ENCODE measurements at places on chromosomes 11 and 22.

- DNase-seq: no peak
Observed at GRCh38 chr11:26909991-26910591, 83.8 kb upstream of the FIBIN start.

DNA sequence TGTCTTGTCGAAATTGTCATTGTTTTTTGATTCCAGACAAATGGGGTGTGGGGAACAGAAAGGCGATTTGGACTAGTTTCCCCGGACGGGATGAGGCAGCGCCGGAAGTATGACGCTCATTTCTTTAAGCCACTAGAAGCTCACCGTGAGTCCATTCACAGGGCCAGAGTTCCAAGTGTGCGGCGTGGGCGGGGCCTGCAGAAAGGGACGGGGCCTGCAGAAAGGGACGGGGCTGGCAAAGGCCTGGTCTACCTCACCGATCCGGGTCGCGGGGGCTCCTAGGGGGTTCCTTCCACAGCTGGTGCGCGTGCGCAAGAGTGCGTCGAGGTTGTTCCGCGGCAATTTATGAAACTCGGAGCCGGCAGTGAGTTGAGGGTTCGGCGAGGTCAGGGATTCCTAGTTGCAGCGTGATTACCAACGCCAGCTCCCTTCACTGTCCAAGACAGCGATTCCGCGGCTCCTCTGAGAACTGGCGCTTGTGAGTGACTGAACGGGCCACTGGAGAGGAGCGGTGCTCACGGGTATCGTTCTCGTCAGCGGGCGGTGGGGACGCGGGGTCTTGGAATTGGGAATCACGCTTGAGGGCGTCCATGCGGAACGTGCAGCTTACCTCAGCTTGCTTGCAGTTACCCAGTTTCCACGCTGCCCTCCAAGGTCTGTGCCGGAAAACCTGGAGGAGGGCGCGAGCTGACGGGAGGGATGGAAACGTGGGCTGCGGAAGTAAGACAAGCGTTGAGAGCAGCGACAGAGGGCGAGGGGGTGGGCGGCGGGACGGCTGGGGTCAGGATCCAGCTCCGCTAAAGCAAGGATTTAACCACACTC is at the start of gene ZNF215:
ZNF215 (plus strand) TSS at position 219 of the 822 bp plus-strand sequence. CDS start 5,847 bp downstream, outside the sequence.
- DNase-seq: peak; percentile 32

DNA sequence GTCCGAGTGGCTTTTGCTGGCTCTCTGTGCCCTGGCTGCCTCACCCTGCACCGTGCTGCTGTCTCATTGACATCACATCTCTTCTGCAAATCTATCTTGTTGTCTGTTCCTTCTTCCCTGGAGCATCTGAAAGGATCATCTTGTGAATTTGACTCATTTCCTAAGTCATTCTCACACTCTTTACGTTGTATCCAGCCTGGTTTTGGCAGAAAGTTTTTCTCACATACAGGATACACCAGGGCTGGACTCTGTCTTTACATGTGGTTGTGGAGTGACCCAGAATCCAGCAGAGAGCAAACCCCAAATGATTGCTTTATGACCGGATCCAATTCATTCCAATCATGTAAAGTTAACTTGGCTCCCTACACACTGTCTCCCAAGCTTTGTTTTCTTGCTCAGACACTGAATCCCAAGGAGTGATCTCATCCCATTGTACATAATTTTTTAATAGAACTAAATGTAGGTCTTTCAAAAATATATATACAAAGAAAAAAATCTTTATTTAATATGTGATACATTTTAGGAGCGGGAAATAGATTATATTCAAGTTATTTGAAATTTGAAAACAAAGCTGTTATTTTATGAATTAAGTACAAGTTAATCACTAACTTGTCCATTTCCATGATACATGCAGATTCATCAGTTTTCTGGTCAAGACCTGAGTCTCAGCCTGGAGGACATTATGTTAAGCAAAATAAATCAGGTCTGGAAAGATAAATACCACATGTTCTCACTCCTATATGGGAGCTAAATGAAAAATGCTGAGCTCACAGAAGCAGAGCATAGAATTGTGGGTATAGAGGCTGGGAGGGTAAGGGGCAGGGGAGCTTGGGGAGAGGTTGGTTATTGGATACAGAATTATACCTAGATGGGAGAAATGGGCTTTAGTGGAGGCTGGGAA is 2.9 kb upstream of the RFPL1 start:
- DNase-seq: no peak

DNA sequence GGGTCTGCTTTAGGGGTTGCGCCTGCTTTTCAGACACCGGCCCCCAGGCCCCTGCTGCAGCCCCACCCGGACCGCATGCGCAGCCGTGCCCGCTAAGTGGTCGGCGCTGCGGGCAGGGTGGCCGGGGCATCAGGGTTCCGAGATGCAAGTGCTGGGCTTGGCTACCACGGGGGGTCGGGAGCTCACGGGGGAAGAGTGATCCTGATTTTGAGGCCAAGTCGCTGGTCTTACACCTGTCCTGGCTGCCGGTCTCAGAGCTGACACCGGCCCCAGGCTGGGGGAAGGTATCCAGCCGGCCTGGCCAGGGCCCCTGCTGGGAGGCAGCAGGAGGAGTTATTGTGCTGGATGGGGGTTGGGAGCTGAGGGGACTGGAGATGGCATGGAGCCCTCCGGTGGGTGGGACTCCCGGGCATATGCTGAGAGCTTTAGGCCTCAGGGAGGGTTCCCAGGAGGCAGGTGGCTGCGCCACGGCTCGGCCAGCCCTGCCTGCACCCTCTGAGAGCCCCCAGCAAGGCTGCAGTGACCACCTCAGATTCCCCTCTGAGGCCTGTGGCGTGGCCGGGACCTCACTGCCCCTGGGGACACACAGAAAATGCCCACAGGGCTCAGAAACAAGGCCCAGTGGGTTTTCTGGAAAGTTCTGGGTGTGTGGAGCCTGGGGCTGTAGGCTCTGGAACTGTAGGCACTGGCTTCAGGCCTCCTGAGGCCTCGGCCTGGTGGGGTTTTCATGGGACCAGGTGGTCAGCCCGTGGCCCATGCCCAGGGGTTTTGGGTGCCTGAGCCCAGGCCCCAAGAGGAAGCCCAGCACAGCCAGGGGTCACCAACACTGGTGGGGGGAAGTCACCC is 4.4 kb upstream of the MUC5AC start:
- DNase-seq: no peak

GRCh38 chr11:70040452-70040851 is 37.7 kb upstream of the ANO1 start:
- DNase-seq: no peak

- DNase-seq: no peak
Observed at GRCh38 chr11:111945198-111945597, 8.1 kb downstream of the DIXDC1 start.

DNA sequence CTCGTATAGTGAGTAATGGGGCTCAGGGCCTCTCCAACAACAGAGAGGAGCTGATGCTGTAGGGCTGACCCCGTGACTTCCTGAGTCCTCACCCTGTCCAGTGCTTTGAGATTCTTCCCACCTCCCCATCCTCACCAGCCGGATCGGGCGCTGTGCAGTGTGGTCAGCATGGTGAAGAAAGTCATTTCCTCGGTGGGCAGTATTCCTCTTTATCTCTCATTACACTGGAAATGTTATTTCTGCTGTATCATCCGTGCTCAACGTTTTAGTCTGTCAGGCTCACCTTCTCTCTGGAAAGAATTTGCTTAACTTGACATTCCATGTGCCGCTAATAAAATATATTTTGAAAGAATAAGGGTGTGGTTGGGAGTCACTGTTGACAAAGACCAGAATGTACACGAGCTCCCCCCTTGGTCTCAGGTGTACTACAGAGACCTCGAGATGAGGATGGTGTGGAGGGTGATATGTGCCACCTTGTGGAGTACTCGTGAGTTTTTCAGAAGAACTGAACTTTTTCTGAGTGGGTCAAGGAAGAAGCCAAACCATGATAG is 25.7 kb upstream of the SCGB1A1 start:
- DNase-seq: no peak

GRCh38 chr11:83410605-83411565 is 124.7 kb upstream of the CCDC90B start:
- no peak for DNase-seq

DNA sequence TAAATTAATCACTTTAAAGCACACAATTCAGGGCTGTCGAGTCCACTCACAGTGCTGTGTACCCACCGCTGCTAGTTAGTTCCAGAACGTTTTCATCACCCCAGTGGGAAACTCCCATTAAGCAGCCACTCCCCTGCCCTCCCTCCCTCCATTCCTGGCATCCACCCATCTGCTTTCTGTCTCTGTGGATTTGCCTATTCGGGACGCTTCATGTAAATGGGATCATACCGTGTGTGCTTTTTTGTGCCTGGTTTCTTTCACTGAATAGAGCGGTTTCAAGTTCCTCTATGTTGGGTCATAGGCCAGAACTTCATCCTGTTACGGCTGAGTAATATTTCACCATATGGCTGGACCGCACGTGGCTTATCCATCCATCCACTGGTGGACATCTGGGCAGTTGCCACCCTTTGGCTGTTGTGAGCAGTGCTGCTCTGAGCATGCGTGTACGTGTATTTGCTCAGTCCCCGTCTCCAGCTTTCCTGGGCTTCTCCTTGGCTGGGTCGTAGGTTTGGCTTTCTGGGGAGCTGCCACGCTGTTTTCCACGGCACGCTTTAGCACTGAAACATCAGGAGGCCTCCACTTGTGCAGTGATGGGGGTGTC is 30.1 kb downstream of the ARHGAP8 start:
- no peak for DNase-seq

- DNase-seq: peak; percentile 56
Observed at GRCh38 chr11:59102259-59102765, 4.7 kb upstream of the FAM111B start.

GRCh38 chr11:6658647-6659046 is 3.0 kb upstream of the DCHS1 start:
- DNase-seq: no peak

- DNase-seq: no peak
Observed at GRCh38 chr11:76605338-76606074, 65.0 kb downstream of the LRRC32 start.

- no peak for DNase-seq
Observed at GRCh38 chr11:118625036-118625690, 17.7 kb downstream of the PHLDB1 start.

DNA sequence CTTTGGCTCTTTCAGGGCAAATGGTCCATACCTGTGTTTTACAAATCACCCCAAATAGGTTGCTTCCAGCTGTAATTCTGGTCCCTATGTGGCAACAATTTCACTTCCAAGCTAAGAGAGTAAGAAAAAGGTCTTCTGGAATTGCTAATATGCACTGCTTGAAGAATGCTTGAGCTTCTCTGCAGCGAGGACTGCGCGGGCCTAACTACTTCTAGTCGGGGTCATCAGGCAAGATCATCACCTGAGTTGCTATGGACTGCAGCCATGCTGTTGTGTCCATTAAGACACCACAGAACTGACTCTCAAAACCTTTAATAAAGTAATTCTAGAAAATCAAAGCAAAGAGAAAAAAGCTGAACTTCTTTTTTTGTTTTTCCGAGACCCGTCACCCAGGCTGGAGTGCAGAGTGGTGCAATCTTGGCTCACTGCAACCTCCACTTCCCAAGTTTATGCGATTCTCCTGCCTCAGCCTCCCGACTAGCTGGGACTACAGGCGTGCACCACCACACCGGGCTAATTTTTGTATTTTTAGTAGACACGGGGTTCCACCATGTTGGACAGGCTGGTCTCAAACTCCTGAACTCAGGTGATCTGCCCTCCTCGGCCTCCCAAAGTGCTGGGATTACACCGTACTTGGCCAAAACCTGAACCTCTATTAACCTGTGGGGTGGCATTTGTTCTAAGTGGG is 2.2 kb downstream of the JOSD1 start:
- DNase-seq: no peak

- DNase-seq: peak; percentile 61
Observed at GRCh38 chr11:833114-833791, 501 bp downstream of the CD151 start.

DNA sequence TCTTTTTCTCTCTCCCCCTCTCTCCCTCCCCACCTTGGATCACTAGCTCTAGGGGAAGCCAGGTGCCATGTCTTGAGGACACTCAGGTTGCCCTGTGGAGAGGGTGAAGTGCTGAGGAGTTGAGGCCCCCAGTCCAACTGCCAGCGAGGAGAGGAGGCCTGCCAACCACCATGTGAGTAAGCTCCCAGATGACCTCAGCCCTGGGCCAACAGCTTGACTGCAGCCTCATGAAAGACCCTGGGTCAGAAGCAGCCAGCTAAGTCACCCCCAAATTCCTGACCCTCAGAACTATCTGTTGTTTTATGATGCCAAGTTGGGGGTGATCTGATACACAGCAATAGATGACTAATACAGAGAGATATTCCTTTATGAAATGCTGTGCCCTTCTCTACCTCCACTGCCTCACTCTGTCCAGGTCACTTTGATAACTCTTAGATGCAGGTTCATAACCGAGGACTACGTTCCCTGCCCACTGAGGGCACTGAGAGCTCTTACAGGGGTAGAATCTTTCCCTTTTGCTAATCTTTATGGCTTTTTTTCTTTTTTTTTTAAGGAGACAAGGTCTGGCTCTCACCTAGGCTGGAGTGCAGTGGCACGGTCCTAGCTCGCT is 8.0 kb downstream of the ARFGAP3 start:
- DNase-seq: no peak

GRCh38 chr11:1705126-1706052 is 8.4 kb downstream of the KRTAP5-6 start:
- no peak for DNase-seq
